ENCODE measurements at places on chromosomes 7 and 10.
A peak's percentile ranks its signal among the peaks of the same experiment; 100 is the strongest.

DNA sequence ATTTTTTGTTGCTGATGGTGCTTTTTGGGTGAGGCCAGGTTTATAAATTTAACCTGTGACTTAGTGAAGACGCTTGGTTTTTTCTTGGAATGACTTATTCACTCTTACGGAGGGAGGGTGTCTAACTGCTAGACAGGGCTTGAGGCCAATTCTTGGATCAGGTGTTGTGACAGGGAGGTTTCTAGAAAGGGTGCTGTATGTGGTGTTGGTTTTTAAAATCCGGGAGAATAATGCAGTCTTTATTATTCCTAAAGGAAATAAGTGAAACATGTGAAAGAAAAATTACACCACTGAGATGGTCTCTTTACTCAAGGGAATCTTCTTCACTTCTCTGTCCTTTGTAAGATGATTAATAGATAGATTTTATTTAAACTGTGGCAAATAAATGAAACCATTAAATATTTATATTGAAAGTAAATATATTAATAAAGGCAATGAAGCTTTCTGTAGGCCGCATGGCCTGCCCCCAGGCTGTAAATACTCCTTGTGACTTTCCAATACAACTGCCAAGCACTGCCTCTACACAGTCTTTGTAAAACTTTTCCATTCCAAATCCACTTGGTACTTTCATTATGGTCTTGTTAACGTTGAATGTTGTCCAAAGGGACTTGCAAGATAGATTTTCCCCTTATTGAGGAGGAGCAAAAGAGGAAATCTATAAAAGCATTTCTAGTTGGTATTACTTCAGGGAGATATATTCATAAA, 323.1 kb downstream of the SUGCT start:
- no peaks in the 10 kb centered on the region for H3K4me1 ChIP-seq
- DNase-seq: no peak
- H3K27me3 ChIP-seq: no peaks in the 10 kb centered on the region
- H3K4me3 ChIP-seq: no peak overlapping the region
- H3K36me3 ChIP-seq: no peaks in the 10 kb centered on the region
- H3K27ac ChIP-seq: no peak overlapping the region

GRCh38 chr7:70694434-70694970, 437.4 kb upstream of the GALNT17 start:
- H3K36me3 ChIP-seq: no peaks in the 10 kb centered on the region
- no peak overlapping the region for H3K27ac ChIP-seq
- no peaks in the 10 kb centered on the region for H3K4me1 ChIP-seq
- H3K27me3 ChIP-seq: peaks cover 42% of the 10 kb centered on the region
- DNase-seq: no peak
- peak overlapping the region; percentile 43 for H3K4me3 ChIP-seq

GRCh38 chr10:95661818-95662217, 5.3 kb upstream of the ALDH18A1 start:
- H3K36me3 ChIP-seq: peaks cover 4% of the 10 kb centered on the region
- no peak for DNase-seq
- no peaks in the 10 kb centered on the region for H3K4me1 ChIP-seq
- no peaks in the 10 kb centered on the region for H3K27me3 ChIP-seq
- H3K27ac ChIP-seq: no peak overlapping the region

DNA sequence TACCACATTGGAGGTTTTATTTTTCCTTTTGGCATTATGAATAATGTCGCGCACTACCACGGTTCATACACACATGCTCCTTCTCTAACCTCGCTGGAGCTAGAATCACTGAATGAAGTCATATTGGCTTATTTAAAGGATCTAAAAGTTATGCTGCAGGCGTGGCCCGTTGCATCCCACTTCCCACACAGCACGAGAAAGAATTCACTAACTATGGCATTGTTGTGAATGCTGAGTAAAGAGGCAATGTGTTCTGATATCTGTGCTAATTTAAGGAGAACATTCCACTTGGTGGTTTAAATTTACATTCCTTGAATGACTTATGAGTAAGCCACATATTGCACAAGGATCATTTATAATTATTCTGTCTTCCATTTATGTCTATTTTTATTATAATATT, 20.7 kb downstream of the TCERG1L start:
- DNase-seq: no peak
- no peaks in the 10 kb centered on the region for H3K4me1 ChIP-seq
- no peaks in the 10 kb centered on the region for H3K27me3 ChIP-seq
- no peak overlapping the region for H3K27ac ChIP-seq
- no peaks in the 10 kb centered on the region for H3K36me3 ChIP-seq

- DNase-seq: no peak
- H3K4me3 ChIP-seq: no peak overlapping the region
- H3K27ac ChIP-seq: no peak overlapping the region
- no peaks in the 10 kb centered on the region for H3K4me1 ChIP-seq
- H3K27me3 ChIP-seq: no peaks in the 10 kb centered on the region
- no peaks in the 10 kb centered on the region for H3K36me3 ChIP-seq
Measured at GRCh38 chr7:95200741-95201140, 123.6 kb downstream of the PON1 start.

GRCh38 chr10:123870260-123870659, 21.3 kb downstream of the CPXM2 start:
- no peak overlapping the region for H3K4me3 ChIP-seq
- DNase-seq: no peak

GRCh38 chr7:111527545-111527944, 34.7 kb downstream of the IMMP2L start:
- H3K27ac ChIP-seq: no peak overlapping the region
- no peak for DNase-seq
- no peak overlapping the region for H3K4me3 ChIP-seq
- no peaks in the 10 kb centered on the region for H3K4me1 ChIP-seq
- H3K27me3 ChIP-seq: no peaks in the 10 kb centered on the region
- H3K36me3 ChIP-seq: peaks cover 3% of the 10 kb centered on the region

GRCh38 chr10:12588091-12588860, 238.9 kb downstream of the CAMK1D start:
- no peak overlapping the region for H3K4me3 ChIP-seq
- no peak for DNase-seq
- peaks cover 24% of the 10 kb centered on the region for H3K4me1 ChIP-seq
- no peaks in the 10 kb centered on the region for H3K27me3 ChIP-seq
- H3K36me3 ChIP-seq: no peaks in the 10 kb centered on the region

- peak; percentile 66 for DNase-seq
- H3K27me3 ChIP-seq: no peaks in the 10 kb centered on the region
- peak overlapping the region; percentile 49 for H3K4me3 ChIP-seq
- H3K27ac ChIP-seq: peak overlapping the region; percentile 92
- peaks cover 25% of the 10 kb centered on the region for H3K4me1 ChIP-seq
Measured at GRCh38 chr7:27184337-27185012, 557 bp downstream of the HOXA11 start.

GRCh38 chr7:101165958-101166647, 734 bp upstream of the VGF start:
- H3K4me1 ChIP-seq: peaks cover 22% of the 10 kb centered on the region
- peaks cover 12% of the 10 kb centered on the region for H3K36me3 ChIP-seq
- DNase-seq: no peak
- H3K4me3 ChIP-seq: peak overlapping the region; percentile 9
- peaks cover 45% of the 10 kb centered on the region for H3K27me3 ChIP-seq

- DNase-seq: no peak
- H3K27ac ChIP-seq: no peak overlapping the region
- H3K36me3 ChIP-seq: no peaks in the 10 kb centered on the region
- H3K4me3 ChIP-seq: no peak overlapping the region
Measured at GRCh38 chr7:140010194-140010895, 52.4 kb downstream of the PARP12 start.

DNA sequence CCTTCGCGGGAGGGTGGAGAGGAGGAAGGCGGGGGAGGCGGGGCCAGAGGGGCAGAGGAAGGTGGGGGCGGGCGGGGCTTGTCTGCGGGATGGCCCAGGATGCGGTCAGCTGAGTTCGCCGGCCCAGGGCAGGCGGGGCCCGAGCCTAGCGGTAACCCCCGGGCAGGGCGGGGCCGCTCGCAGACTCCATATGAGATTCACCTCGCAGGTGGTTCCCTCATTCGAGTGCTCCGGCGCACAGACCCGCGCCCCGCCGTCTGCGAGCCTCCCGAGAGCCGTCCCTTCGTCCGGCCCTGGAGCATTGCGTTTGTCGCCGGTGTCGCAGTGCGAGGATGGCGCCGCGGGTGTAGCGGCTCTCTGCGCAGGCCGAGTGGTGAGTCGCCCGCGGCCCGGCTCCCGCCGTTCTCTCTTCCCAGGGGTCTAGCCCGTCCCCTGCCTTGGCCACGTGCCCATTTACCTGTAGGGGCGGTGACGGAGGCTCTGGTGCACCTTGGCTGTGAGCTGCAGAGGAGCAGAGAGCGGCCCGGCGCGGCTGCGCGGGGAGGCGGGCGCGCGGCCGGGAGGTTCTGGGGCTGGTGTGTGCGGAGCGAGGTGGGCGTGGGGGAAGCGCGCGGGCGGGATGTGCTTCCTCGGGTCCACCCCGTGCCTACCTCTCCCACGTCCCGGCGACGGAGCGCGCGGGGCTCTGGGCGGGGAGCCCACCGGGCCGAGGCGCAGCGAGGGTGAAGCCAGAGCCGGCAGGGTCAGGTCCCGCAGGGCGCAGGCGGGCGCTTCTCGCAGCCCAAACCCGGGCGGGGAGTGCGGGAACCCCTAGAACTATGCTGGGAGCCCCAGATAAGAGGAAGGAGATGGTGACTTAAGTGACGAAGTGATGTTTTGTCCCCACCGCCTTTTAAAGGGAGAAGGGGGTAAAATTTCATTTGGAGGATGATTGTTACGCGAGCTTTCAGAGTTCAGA, at the start of gene UPP1:
TSS of gene UPP1 (plus strand) at position 220 of the 958 bp plus-strand sequence. CDS start 5,519 bp downstream, outside the sequence.
- no peaks in the 10 kb centered on the region for H3K27me3 ChIP-seq
- H3K27ac ChIP-seq: peak within 1 kb of the TSS; percentile 98
- peaks cover 61% of the 10 kb centered on the region for H3K4me1 ChIP-seq
- H3K4me3 ChIP-seq: peak within 1 kb of the TSS; percentile 81
- DNase-seq: no peak
- peaks cover 48% of the 10 kb centered on the region for H3K36me3 ChIP-seq

GRCh38 chr10:58027426-58027825, 240.3 kb downstream of the IPMK start:
- peaks cover 20% of the 10 kb centered on the region for H3K4me1 ChIP-seq
- H3K27ac ChIP-seq: no peak overlapping the region
- no peak for DNase-seq
- no peak overlapping the region for H3K4me3 ChIP-seq

- H3K27me3 ChIP-seq: no peaks in the 10 kb centered on the region
- H3K4me3 ChIP-seq: no peak overlapping the region
- H3K4me1 ChIP-seq: peaks cover 4% of the 10 kb centered on the region
- DNase-seq: no peak
- H3K27ac ChIP-seq: no peak overlapping the region
Measured at GRCh38 chr7:40571796-40572195, 437.0 kb downstream of the SUGCT start.

DNA sequence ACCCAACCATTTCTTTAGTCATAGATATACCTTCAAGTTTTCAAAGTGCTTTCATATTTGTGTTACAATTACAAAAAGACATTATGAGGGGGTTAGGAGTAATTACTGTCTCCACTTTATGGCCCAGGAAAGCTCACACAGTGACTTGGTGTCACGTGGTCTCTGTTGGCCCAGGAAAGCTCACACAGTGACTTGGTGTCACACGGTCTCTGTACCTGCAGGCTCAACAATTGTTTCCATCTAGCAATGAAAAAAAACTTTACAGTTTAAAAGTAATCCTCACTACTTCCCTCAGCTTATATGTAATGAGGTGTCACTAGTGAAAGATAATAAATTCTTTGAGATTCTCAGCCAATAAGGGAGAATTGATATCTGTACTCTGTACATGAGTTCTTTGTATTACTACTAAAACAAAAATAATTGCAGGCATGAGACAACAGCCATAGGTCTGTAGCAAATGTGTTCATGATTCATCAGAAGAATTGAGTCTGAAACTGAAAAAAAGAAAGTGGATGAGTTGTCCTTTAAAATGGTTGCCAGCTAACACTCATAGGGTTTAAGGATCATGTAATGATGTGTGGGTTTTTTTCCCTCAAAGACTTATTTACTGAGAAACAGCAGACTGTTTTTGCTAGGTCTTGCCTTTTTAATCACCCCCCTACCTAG, 10.9 kb downstream of the OGDH start:
- H3K27me3 ChIP-seq: no peaks in the 10 kb centered on the region
- peak overlapping the region; percentile 17 for H3K27ac ChIP-seq
- H3K36me3 ChIP-seq: peaks cover 17% of the 10 kb centered on the region
- peaks cover 38% of the 10 kb centered on the region for H3K4me1 ChIP-seq
- DNase-seq: no peak
- no peak overlapping the region for H3K4me3 ChIP-seq

DNA sequence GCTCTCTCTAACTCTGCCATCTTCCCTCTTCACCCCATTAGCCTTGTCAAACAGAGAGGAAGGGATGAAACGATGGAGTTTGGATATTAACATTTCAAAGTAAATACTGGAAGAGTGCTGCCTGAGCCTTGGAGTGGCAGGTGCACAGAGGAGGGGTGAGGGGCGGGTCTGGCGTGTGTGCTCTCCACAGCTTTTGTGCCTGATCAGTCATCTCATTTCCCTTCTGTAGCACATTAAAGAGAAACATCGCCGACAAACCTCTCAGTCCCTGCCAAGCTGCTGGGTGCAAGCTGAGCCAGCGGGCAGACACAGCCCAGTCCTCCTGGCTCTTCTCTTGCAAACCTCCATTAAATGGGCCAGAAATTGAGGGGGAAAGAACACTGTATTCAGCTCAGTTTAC, 76.2 kb downstream of the SLIT1 start:
- no peak overlapping the region for H3K4me3 ChIP-seq
- no peak for DNase-seq
- H3K27ac ChIP-seq: no peak overlapping the region
- no peaks in the 10 kb centered on the region for H3K4me1 ChIP-seq
- no peaks in the 10 kb centered on the region for H3K36me3 ChIP-seq
- peaks cover 23% of the 10 kb centered on the region for H3K27me3 ChIP-seq

- no peaks in the 10 kb centered on the region for H3K36me3 ChIP-seq
- DNase-seq: no peak
- no peak overlapping the region for H3K4me3 ChIP-seq
Measured at GRCh38 chr7:94406696-94407095, 12.0 kb downstream of the COL1A2 start.

GRCh38 chr10:125549653-125550052, 133.3 kb downstream of the TEX36 start:
- no peak overlapping the region for H3K4me3 ChIP-seq
- H3K36me3 ChIP-seq: no peaks in the 10 kb centered on the region
- H3K4me1 ChIP-seq: no peaks in the 10 kb centered on the region
- peaks cover 5% of the 10 kb centered on the region for H3K27me3 ChIP-seq
- no peak overlapping the region for H3K27ac ChIP-seq
- no peak for DNase-seq

GRCh38 chr7:79458796-79459195, 5.3 kb upstream of the MAGI2 start:
- no peaks in the 10 kb centered on the region for H3K36me3 ChIP-seq
- peaks cover 14% of the 10 kb centered on the region for H3K4me1 ChIP-seq
- H3K27ac ChIP-seq: no peak overlapping the region
- DNase-seq: no peak
- no peak overlapping the region for H3K4me3 ChIP-seq

DNA sequence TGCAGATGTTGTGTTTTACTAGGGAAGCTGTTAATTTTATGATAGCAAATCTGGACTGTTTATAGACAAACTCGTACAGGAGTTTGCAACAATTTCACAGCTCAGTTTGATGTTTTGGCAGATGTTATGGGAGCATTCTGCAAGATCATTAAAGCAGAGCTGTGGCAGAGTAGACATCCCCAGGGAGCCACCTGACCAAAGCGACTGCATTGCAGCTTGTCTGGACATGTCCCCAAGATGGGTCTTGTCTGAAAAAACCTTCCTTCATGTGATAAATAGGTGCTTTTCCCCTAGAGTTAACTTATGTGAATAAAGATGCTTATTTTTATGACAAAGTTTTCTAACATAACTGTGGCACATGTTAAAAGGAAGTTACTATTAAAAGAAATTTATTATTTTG, 91.2 kb upstream of the GPR141 start:
- no peak for DNase-seq
- H3K27ac ChIP-seq: no peak overlapping the region
- H3K27me3 ChIP-seq: no peaks in the 10 kb centered on the region
- H3K4me1 ChIP-seq: no peaks in the 10 kb centered on the region
- H3K4me3 ChIP-seq: no peak overlapping the region

Measured in RWPE2 (cell line).